NCI-H187 (cell line): ENCODE measurements at places on chromosomes 6 and 20.

- no peak for DNase-seq
Measured at GRCh38 chr20:21397341-21398108, at the start of gene NKX2-4. NKX2-4 (minus strand) TSS chr20:21397526; CDS start chr20:21397399, 127 bp downstream.

DNA sequence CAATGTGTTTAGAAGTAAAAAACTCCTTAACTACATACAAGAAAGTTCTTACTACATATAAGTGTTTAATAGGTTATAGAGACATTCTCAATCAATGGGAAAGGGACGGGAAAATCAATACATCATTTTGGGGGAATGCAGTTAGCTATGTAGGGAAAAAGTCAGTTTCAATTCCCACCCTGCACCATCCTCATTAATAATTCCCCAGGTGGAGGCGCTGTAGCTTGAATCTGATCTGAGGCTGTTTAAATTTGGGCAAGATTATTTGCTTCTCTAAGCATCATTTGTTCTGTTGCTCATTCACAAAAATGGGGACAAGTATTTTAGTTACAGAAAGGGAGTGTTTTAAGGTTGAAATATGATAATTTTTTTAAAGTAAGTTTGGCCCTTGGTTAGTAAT is 19.1 kb downstream of the OLIG3 start:
- DNase-seq = no peak

DNA sequence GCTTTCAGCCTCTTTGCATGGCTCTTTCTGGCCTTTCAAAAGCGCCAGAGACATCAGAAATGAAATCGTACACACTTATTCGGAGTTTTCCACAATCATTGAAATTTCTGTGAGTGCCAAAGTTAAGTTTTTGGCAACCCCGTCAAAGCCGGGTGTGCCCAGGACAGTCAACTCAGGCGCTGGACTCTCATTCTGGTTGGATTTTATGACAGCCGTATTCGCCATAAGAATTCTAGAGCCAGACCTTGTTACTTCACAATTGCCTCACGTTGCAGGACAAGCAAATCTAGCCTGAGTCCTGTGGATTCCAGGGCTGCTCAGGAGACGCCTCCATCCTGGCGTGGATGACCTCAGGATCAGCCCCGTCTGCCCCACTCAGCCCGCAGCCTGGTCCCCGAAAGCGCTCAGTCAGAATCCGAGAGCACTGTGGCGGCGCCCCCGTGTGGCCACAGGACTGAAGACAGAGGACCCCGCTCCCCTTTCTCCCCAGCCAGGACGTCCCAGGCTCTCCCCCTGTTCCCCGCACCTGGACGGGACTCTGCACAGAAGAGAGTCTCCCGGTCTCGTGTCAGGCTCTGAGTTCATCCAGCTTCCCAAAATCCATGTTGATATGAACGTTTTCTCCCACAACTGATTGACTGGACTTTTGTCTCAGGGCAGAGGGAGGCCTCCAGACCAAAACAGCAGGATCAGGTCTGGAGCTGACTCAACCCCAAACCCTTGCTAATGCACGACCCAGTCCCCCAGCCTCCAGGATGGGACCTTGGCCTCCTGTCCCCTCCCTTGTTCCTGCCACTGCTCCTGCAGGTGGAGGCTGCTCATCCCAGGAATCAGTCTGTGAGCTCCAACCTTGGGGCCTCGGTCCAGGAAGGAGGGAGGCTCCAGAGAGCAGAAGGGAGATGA is 38.2 kb downstream of the MICA start:
- no peak for DNase-seq

DNA sequence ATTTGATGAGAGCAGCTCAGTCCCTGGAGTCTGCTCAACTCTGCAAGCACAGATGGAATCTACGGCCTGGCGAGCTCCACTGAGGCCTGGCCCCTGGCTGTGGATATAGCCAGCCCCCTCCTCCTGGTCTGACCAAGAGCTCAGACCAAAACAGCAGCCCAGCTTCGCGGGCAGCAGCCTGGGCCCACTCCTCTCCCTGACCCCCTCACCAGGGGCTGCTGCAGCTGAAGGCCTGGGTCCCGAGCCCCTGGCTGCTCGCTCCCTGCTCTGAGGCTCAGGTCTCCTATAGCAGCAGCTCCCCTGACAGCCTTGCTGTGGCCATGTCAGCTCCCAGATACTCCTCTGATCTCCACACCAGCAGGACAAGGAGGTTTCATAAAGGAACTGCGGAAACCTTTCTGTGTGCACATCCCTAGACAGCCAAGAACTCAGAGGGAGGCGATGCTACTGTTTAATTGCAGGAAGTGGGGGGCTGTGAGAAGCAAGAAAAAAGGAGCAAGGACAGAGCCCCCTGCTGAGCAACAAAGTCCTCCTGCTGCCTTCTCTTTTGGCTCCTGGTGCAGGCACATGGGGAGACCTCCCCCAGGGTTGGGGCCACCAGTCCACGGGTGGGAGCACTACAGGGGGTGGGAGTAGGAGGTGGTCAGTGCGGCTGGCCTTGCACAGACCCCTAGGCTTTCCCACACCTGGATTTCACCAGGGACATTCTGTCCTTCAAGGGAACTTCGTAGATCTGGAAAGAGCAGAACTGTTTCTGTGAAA is 38.7 kb upstream of the CST5 start:
- no peak for DNase-seq

- DNase-seq = no peak
Measured at GRCh38 chr6:33453393-33454008, 875 bp upstream of the ZBTB9 start.

- DNase-seq = peak; percentile 25
Measured at GRCh38 chr6:143060806-143061596, at the start of gene AIG1. AIG1 (plus strand) TSS chr6:143060889; CDS start chr6:143060926, 37 bp downstream.

DNA sequence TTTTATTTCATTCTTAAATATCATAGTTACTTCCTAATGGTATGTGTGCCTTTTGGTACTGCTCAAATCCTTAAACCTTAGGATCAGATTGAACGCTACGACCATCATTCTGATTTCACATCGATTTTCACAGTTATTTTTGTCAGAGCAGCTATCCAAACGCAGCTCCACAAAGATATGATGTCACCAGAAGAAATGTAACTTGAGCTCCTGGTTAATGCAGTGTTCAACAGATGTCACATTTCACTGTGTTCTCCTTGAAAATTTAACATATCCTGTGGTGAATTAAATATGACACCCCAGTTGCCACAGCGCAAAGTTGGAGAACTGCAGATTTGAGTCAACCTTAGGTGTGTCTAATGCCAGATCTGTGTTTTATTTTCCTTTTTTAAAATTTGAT is 81.4 kb downstream of the CTNNBL1 start:
- no peak for DNase-seq
